ENCODE measurements at places on chromosomes 13 and 19.

DNA sequence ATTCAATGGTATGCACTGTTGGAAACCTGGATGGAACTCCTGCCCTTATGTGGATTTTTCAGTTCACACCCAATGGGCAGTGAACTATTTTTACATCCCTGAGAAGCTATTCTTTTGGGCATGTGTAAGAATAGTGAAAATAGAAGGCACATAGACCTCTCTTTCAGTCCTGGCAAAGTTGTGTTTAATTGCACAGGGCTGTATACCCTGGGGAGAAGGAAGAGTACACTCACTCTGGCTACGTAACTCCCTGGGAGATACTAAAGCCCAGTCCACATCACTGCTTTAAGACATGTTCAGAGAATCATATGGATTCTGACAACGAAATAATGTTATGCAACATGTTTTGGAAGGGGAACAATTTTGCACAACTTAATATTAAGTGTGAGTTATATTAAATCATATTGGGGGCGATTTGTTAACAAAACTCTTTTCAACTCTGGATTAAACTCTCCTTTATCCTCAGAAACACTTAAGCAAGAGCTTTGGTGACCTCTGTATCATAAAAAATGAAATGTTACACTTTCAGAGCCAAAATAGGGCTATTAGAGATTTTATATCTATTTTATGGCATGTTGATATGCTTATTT is 166.1 kb downstream of the DCT start:
- DNase-seq, result no peak

DNA sequence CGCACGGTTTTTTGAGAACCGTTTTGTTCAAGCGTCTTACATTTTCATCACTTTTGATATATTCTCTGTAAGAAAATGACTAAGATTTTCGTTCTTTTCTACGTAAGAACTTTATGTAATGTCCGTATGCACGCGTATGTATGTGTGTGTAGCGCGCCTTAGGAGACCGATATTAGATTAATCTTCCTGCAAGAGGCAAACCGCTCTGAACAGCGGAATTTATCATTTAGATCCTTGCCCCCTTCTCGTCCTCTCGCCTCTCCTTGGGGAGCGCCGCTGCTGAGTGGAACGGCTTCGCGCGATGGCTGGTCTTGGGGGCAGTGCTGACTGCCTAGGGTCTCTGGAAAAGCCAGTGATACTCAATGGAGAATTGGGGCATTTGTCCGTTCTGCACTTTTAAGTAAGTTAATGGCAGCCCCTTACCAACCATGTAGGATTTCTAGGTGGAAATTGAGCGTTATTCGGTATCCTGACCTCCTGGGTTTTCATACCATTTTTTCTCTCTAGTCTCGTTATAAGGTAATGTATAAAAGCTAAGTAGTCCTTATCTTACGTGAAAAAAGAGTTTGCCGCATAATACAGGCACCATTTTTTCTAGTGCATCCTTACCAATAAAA is 4.7 kb downstream of the MAB21L1 start:
- DNase-seq, result no peak

GRCh38 chr13:73168953-73169401 is 110.2 kb downstream of the KLF5 start:
- peak; percentile 33 for DNase-seq

DNA sequence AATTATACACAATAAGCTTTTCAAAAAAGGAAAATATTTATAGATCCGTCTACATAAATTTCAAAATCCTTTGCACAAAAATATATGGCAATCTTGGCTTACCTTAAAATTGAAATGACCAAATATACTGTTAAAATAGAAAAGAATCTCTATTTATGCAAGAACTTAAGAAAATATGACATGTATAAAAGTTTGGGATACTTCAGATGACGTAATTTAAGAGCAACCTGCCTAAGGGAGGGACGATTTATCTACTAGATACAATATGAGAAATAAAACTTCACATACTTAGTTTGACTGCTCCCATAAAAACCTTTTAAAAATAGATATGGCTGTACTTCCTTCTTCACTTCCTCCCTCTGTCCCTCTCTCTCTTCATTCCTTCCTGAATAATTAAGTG is 587.3 kb upstream of the SPRY2 start:
- DNase-seq, result no peak

DNA sequence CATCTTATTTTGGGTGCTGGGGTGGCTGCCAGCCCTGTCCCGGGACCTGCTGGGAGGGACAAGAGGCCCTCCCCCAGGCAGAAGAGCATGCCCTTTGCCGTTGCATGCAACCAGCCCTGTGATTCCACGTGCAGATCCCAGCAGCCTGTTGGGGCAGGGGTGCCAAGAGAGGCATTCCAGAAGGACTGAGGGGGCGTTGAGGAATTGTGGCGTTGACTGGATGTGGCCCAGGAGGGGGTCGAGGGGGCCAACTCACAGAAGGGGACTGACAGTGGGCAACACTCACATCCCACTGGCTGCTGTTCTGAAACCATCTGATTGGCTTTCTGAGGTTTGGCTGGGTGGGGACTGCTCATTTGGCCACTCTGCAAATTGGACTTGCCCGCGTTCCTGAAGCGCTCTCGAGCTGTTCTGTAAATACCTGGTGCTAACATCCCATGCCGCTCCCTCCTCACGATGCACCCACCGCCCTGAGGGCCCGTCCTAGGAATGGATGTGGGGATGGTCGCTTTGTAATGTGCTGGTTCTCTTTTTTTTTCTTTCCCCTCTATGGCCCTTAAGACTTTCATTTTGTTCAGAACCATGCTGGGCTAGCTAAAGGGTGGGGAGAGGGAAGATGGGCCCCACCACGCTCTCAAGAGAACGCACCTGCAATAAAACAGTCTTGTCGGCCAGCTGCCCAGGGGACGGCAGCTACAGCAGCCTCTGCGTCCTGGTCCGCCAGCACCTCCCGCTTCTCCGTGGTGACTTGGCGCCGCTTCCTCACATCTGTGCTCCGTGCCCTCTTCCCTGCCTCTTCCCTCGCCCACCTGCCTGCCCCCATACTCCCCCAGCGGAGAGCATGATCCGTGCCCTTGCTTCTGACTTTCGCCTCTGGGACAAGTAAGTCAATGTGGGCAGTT is 8.6 kb downstream of the CALM3 start:
- DNase-seq, result no peak

DNA sequence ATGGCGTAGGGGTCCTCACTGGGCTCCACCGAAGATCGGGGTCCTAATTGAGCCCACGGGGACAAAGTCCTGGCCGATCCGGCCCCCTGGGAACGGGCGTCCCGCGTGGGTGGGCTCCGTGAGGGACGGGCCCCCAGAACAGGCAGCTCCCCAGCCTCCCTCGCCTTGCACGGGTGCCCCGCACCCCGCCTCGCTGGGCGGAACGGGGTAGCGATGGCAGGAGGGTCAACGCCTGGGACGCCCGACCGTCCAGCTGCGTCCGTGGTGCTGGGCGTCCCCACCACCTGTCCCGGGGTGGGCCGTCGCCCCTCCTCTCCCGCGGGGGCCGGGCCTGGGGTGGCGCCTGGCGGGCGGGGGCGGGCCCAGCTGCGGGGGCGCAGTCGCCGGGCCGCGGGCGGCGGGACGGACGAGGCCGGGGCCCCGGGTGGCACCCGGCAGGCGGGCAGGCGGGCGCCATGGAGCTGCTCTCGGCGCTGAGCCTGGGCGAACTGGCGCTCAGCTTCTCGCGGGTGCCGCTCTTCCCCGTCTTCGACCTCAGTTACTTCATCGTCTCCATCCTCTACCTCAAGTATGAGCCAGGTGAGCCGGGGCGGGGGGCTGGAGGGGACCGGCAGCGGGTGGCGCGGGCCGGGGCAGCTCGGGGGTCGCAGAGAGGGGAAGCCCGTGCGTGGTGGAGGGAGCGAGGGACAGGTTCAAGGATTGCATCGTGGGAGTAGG is at the start of gene TMEM38A:
TSS of gene TMEM38A (plus strand) at position 377 of the 717 bp plus-strand sequence. CDS start at position 456, 79 bp downstream.
- no peak for DNase-seq

GRCh38 chr13:112055036-112055914 is 11.7 kb upstream of the SOX1 start:
- no peak for DNase-seq

DNA sequence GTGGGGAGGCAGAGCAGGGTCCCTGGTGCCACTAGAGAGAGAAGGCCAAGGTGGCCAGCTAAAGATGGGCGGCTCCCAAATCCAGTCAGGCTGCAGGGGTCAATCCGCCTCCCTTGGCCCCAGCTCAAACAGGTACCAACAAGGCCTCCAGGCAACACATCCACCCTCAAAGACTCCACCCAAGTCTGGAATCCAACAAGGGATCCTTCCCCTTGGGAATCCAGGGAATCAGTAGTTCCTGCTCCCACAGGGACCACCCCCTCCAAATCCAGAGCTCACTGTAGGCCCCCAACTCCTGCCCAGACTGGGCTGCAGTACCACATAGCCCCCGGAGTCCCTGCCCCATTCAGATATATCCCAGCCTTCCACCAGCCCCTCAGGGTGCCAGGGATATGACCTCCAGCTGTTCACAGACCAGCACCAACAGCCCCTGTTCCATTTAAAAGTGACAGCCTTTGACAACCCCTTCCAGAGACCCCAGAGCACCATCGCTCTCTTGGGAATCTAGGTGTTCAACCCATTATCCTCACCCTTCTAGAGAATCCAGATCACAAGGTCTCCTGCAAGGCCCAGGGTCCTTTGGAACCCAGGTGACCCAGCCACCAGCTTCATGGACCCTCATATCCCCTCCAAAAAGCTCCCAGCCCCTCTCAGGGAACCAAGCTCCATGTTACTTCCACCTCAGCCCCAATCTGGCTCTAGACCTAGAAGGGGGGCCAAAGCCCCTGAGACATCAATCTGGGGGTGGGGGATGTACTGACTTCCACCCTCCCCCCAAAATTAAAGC is 3.2 kb downstream of the ERF start:
- DNase-seq, result no peak

DNA sequence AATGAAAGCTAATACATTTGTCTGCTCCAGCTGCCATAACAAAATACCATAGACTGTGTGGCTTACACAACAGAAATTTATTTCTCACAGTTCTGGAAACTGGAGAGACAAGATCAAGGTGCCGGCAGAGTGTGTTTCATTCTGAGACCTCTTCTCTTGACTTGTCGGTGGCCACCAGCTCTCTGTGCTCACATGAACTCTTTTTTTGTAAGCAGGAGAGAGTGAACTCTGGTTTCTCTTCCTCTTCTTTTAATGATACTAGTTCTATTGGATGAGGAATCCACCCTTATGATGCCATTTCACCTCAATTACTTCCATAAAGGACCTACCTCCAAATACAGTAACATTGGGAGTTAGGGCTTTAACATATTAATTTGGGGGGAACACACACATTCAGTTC is 11.7 kb downstream of the KCTD12 start:
- no peak for DNase-seq

DNA sequence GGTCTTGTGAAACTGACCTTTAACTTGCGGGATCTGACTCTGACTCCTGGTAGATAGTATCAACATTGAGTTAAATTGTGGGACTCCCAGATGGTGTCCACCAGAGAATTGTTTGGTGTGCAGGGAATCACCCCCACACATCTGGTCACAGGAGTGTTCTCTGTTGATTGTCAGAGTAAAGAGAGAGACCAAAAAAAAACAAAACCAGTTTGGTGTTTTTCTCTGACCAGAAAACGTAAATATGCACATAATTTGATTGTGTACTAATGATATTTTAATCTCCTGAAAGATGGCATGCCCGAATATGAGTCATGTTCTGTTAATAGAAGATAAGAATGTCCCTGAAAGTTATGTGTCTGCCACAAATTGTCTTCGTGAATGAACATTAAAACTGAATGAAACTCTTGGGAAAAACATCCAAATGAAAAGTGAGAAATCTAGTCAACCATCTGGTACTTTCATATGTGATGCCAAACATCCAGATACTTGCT is 118.5 kb upstream of the GPC6 start:
- no peak for DNase-seq

DNA sequence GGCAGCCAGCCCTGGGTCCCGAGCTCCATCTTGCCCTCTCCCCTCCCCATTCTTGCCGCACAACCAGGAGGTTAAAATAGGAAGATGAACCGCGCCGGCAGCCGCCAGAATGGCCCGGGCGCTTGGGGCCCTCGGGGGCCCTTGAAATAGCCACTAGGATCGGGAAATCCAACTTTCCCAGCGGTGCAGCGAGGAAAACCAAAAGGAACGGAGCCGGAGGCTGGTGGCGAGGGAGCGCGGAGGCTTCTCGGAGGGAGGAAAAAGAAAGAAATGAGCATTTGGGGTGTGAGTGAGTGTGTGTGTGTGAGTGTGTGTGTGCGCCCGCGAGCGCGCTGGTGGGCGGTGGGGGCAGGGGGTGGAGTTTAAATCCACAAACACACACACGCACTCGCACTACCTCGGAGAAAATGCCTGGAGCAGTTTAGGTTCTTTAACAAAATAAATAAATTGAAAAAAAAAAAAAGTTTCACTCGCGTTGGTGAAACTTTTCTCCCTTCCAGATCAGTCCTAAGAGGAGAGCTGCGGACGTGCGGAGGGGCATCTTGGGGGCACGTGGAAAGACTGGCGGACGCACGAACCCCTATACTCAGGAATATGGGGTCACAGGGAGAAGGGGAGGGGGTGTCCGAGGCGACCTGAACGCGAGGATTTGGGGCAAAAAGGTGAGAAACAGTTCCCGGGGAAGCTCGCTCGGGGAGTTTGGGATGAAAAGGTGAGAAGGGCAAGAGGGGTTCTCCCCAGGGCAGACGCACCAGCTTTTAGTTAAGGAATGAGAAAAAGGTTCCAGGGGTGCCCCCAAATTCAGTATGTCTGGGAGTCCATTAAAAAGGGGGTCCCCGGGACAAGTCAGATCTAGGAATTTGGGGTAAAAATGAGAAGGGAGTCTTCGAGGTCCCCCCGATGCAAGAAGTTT is 1.3 kb downstream of the RFX2 start:
- no peak for DNase-seq

GRCh38 chr19:41923045-41923788 is 5.0 kb downstream of the ERFL start:
- DNase-seq, result no peak

DNA sequence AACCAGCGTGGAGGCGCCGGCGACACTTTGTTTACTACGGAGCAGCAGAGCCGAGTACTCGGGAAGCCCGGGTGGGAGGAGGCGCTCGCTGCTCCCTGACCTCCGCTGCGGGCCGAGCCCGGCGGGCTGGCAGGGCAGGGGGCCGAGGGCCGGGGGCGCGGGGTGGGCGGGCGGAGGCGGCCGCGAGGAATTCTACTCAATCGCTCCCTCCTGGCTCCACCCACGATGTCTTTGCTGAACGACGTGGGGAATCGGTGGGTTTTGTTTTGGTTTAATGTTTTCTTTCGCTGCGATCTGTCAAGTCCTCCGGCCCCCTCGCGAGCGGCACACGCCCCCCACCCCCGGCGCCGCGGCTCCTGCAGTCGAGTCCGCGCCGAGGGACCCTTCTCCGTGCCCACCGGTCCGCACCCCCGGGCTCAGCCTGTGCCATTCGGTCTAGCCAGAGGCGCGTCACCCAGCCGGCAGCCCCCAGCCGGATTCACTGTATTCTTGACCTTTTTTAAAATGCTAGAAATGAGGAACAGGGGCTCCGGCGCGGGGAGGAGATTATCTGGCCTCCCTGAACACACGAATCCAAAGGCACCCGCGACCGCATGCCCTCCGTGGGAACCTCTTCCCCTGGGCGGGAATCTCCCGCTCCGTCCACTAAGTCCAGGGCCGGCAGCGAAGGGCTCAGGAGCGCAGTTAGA is 636 bp upstream of the FOXO1 start:
- DNase-seq, result no peak

DNA sequence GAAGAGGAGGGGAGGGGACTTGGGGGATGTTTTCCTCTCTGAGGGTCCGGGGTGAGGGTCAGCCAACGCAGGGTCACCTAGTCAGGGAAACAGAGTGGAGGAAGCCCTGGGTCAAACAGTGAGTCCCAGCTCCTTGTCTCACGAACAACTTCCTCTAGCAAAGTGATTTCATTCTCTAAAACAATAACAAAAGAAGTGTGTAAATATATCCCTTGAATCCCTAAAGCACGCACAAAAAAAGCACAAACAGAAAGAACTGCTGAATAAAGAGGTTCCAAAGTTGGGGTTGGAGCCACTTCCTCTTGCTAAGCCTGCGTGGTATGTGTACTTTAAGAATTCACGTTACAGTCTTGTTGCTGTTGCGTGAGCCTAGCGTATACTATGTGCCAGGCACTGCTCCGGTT is 1.5 kb upstream of the C5AR2 start:
- DNase-seq, result no peak

Measured in keratinocyte (primary cell).